Stimulated activated CD4-positive, alpha-beta T cell treated with anti-CD3 and anti-CD28 coated beads, Interleukin-1b, Interleukin-23, amount 100 ng/mL, for 48 hours (primary cell): ENCODE measurements at places on chromosomes 13 and 19.
A peak's percentile ranks its signal among the peaks of the same experiment; 100 is the strongest.

DNA sequence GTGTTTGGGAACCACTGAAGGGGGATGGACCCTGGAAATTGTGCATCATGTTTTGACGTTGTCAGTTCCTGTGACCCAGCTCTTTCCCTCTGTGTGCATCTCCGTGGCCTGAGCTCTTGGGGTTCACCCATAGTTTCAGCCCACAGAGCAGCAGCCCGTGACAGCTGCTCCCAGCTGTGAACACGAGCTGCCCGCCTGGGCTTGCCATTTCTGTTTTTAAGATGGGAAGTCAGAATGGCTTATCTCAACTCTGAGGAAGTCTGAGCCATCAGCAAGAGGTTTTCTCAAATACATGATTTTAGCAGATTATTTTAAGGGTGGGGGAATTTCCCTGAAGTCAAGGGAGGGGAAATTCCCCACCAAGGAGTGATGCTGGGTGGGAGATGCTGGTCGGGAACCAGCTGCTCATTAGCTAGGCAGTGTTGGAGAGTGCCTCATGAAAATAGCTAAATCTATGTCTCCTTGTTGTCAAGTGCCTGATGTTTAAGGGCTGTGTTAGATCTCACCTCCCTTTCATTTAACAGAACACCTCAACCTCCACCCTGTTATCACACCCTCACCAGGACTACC lies 34.8 kb upstream of the C1QTNF9 start:
- DNase-seq: peak; percentile 81

DNA sequence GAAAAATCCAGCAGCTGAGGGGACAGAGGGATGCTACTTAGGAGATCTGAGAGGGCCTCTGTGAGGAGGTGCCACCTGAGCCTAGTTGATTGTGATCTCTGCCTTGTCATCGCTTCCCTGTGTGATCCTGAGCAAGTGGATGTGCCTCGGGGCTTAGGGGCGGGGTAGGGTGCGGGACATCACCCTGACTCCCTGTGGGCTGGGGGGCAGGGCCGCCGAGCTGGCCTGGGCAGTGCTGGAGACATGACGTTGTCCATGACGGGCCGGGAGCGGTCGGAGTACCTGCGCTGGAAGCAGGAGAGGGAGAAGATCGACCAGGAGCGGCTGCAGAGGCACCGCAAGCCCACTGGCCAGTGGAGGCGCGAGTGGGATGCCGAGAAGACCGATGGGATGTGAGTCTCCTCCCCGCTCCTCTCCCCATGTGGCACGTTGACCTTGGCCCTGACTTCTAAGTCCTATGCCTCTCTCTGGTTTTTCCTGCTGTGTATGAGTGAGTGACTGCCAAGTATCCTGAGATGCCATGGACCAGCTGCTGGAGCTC lies 8.2 kb upstream of the INAFM1 start:
- no peak for DNase-seq

- DNase-seq: no peak
Observed at GRCh38 chr13:75368167-75368566, 113.8 kb downstream of the TBC1D4 start.

DNA sequence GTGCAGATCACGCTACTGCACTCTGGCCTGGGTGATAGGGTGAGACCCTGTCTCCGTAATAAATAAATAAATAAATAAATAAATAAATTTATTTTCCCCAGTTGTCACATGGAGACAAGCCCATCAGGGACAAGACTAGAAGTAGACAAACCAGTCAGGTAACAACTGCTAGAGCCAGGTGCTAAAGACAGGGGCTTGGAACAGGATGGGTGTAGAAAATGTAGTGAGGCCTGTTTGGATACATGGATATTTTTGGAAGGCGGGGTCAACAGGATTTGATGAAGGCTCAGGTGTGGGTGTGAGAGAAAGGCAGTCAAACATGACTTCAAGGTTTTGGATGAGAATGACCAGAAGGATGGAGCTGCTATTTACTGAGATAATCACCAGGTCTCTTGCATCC lies 27.7 kb upstream of the TPM4 start:
- no peak for DNase-seq

GRCh38 chr13:91401920-91402319 lies 3.5 kb downstream of the GPC5 start:
- no peak for DNase-seq

DNA sequence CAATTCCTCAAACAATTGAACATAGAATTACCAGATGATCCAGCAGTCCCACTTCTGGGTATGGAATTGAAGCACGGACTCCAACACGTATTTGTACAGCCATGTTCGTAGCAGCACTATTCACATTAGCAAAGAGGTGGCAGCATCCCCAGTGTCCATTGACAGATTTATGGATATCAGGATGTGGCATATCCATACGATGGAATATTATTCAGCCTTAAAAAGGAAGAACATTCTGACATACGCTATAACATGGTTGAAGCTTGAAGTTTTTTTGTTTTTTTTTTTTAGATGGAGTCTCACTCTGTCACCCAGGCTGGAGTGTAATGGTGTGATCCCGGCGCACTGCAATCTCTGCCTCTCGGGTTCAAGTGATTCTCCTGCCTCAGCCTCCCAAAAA lies 220.6 kb downstream of the ZIC5 start:
- DNase-seq: no peak

DNA sequence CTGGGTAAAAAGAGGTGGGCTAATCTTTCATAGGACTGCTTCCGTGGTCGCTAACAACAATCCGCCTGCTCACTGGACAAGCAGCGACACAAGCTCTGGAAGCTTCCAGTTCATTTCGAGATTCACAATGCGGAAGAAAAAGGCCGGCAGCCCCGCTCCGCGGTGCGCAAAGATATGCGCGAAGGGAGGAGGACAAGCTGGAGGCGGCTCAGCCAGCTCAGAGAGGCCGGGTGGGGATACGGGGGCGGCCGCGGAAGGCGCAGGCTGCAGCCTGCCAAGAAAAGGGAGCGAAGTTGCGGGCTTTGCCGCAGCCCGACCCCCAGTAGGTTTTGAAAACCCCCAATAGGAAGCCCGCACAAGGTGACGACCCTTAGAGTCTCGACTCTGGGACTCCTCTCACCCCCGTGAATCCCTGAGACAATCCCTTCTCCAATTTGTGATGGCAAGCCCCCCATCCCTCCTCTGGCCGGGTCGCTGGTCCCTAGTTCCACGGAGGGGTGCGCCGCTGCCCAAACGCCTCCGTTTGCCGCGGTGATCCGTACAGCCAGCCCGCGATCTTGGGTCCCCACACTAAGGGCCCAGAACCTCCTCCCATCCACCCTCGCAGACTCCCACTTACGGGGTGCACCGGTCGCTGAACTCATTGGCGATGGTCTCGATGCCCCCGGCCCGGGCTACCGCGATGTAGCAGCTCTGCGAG lies 697 bp downstream of the HSPH1 start:
- peak; percentile 71 for DNase-seq

- DNase-seq: no peak
Observed at GRCh38 chr13:39575641-39576238, 27.3 kb downstream of the LHFPL6 start.

- no peak for DNase-seq
Observed at GRCh38 chr13:43307921-43308433, 284.6 kb downstream of the DNAJC15 start.

- DNase-seq: no peak
Observed at GRCh38 chr13:113425941-113426590, 27.2 kb downstream of the ADPRHL1 start.

GRCh38 chr13:53398051-53398450 lies 369.4 kb downstream of the OLFM4 start:
- DNase-seq: no peak

GRCh38 chr13:67045357-67045756 lies 184.8 kb downstream of the PCDH9 start:
- no peak for DNase-seq
